NCI-H1105 treated with DMSO at 0.1 percent for 48 hours (cell line): ENCODE measurements at places on chromosomes 2 and 18.

- no peak for DNase-seq
These were observed 144.5 kb downstream of the MEIS1 start for GRCh38 chr2:66579186-66580126.

DNA sequence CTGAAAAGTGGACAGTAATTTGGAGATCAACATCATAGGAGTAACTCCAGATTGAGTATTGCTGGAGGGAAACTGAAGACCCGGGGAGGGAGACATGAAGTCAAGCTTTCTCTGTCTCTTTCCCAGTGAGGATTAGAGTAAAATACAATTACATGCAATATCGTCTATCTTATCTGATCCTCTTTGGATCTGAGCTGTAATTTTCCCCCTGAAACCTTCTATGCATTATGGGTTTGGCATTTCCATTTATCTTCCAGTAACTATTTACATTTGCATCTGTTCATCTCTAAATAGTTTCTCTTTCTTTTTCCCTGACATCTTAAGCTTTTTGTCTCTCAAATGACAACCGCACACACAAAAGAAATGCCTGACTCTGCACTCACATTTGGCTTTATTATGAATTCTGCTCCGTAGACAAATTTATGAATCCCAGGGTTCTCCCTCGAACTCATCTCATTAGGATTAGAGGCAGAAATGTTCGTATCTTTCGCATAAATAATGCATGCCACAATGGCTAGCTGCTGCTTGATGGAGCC is 113.1 kb downstream of the SPP2 start:
- no peak for DNase-seq

GRCh38 chr2:109340381-109340780 is 211.4 kb downstream of the SH3RF3 start:
- DNase-seq, result no peak

DNA sequence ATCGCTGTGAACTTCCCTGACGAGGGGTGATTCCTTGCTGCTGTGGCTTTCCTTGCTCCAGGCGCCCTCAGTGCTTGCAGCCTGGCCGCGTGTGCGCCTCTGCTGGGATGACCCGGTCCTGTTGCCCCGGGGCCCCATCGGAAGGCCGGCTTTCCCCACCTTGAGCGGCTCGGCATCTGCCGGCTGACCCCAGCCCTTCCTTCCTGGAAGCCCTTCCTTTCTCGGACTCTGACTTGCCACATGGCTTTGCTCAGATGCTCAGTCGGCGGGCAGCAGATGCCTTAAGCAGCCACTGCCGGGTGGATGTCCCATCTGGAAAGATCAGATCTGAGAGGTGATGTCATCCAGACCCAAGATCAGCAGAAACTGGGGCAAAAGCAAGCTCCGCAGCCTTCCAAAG is 100.5 kb upstream of the ODC1 start:
- DNase-seq, result no peak

GRCh38 chr2:76009484-76009883 is 298.8 kb upstream of the GCFC2 start:
- DNase-seq, result no peak

DNA sequence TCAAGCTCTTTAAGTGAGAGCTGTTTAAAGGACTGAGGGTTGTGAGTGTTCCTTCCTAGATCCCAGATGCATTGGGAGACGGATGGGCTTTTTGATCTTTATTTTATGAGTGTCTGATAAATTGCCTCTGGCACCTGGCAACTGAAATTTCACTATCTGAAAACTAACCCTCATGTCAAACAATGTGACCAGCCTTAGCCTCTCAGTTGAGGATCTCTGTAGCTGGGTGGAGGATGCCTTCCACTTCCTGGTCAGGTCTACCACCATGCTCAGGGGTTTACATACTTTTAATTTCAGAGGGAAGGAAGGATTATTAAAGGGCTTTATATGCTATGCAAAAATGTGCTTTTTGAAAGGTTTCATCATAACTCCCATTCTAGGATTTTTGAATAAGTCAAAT is 70.5 kb upstream of the NT5C1B start:
- no peak for DNase-seq

DNA sequence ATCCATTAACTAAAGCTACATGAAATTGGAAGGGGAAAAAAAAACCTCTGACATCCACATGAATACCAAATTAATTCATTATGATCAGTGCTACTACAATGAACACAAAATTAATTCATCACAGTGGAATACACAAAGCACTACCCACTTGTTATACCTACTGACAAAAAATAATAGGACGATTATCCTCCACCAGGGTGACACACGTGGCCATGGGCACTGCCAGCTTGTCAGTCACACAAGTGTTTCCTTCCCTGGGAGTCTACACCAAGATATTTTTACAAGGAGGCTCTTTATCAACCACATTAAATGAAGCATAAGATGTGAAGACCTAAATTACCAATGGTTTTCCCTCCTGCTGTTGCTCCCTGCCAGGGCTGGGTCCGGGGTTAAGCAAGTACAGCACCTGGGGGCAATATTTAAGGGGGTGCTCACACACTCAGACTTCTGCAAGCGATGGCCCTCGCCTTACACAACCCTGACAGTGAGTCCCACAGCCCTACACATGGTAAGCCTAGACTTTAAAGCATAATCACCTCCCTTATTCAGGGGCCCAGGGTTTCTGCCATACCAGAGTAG is 90.1 kb downstream of the TCF4 start:
- DNase-seq, result no peak

DNA sequence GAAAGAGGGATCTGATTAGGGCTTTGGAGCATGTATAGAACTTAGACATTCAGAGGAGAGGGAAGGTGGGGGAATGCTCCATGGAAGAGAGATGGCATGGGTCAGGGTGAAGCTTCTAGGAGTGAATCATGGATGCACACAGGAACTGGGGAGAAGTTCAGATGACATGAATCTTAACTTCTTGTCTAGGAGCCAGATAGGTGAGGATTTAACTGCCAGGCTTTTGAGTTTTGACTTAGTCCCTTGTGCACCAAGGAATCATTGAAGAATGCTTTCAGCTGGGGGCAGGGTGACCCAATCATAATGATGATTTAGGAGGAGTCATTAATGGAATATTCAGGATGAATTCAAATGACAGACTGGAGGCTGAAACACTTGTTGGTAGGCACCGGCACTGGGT is 48.7 kb downstream of the ACYP2 start:
- no peak for DNase-seq

- no peak for DNase-seq
These were observed 28.6 kb downstream of the ITM2C start for GRCh38 chr2:230893338-230893737.

- no peak for DNase-seq
These were observed 187.0 kb upstream of the CYRIA start for GRCh38 chr2:16852651-16853050.

- peak; percentile 18 for DNase-seq
These were observed 180.5 kb downstream of the DIS3L2 start for GRCh38 chr2:232142049-232142448.

DNA sequence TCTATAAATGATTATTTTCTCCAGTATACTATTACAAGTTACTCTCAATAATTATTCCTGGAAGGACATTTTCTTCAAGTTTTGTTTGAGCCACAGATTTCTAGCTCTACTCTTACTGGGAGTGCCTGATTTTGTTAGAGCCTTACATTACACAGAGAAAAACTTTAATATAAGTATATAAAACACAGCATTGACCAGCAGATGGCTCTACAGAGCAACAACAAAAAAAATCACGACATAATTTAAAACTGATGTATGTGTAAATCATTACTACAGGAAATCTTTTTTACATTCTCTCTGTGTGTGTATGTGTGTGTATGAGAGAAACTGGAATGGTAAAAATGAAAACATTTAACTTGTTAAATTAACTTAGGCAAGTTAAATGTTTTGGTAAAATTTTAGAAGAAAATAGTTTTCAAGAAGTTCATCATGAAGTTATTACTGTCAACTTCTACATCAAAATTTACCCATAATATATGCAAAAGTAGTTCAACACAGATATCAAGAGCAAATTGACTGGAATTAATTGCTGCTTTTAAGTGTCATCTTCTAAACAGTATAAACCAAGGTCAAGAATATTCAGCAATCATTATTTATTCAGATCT is 103.3 kb downstream of the MDH1 start:
- peak; percentile 47 for DNase-seq

- DNase-seq, result no peak
These were observed 104.6 kb upstream of the TRIB2 start for GRCh38 chr2:12612168-12612567.

DNA sequence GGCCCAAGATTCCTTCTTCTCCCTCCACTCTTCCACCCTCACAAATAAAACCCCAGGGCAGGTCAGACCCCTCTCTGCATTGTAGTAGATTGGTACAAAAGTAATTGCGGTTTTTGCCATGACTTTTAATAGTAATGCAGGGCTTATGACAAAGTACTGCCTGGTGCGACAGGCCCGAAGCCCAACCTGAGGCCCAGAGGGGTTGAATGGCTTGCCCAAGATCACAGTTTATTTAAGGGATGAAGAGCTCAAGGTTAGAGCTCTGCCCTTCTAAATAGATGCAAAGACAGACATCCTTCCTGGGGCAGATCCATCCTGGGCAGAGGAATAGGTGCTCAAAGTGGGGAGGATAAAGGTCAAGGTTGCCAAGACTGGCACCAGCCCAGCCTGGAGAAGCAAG is 899 bp upstream of the PSTPIP2 start:
- DNase-seq, result no peak

- no peak for DNase-seq
These were observed 126.4 kb downstream of the CACNB4 start for GRCh38 chr2:151972241-151973012.

GRCh38 chr2:204365811-204366210 is 179.5 kb upstream of the PARD3B start:
- no peak for DNase-seq

GRCh38 chr2:119158563-119159347 is at the start of gene C1QL2:
C1QL2 (minus strand) TSS chr2:119158751; CDS start chr2:119158269, 482 bp downstream.
- peak; percentile 40 for DNase-seq

- no peak for DNase-seq
These were observed 32.0 kb downstream of the YPEL5 start for GRCh38 chr2:30178618-30179434.

DNA sequence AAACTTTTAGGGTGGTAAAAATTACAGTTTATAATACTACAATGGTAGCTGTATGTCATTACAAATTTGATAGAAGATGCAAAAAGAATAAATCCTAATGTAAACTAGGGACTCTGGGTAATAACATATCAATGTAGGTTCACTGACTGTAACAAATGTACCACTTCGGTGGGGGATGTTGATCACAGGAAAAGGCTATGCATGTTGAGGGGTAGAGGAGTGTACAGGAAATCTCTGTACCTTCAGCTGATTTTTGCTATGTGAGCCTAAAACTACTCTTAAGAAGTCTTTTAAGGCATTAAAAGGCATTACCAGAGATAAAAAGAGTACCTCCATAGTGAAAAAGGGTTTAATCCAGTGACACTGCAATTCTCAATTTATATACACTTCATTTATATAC is 25.0 kb downstream of the TRIP12 start:
- DNase-seq, result no peak

GRCh38 chr2:200397785-200398184 is 91.3 kb downstream of the SPATS2L start:
- DNase-seq, result no peak

- no peak for DNase-seq
These were observed 43.2 kb downstream of the SP100 start for GRCh38 chr2:230459216-230459615.

DNA sequence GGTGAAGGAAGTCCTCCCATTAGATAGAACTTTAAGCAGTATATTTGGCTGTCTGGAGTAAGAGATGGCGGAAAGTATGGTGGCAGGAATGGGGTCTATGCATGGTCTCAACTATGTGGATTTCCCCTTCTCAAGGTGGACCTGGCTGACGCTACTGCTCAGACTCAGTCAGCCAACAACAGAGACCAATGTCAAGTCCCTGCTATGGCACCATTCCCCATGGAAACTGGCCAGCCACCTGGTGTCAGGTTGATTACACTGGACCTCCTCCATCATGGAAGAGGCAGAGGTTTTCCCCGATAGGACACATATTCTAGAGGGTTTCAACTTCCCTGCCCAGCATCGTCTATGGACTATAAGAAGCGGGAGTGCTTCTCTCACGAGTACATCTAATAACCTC is 8.6 kb upstream of the FAHD2A start:
- DNase-seq, result no peak

DNA sequence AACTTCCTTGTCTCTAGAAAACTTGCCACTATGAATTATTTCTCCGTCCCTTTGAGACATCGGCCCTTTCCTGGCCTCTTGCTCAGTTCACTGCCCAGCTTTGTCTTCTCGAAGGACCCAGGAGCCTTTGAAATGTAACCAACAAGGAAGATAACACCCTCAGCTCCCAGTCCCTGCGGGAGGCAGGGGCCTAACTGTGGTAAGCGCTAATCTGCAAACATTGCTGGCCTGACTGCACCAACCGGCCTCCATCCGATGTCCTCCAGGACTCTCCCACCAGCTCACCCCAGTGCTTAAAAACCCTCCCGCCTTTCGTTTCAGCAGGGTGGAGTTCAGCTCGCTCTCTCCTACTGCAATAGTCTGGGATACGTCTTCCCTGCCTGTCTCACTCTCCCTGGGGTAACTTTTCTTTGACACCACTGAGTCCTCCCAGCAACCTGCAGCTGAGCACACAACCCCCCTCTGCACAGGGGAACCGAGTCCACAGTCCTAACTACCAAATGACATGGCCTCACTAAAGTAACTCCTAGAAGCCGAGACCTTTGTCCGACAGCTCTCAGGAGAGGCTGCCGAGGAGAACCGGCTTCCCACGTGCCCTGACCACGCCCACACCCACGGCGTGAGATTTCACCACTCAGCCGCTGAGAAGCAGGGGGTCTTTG is 76.1 kb downstream of the MBP start:
- no peak for DNase-seq

GRCh38 chr18:61096226-61096625 is 237.0 kb upstream of the CDH20 start:
- no peak for DNase-seq

DNA sequence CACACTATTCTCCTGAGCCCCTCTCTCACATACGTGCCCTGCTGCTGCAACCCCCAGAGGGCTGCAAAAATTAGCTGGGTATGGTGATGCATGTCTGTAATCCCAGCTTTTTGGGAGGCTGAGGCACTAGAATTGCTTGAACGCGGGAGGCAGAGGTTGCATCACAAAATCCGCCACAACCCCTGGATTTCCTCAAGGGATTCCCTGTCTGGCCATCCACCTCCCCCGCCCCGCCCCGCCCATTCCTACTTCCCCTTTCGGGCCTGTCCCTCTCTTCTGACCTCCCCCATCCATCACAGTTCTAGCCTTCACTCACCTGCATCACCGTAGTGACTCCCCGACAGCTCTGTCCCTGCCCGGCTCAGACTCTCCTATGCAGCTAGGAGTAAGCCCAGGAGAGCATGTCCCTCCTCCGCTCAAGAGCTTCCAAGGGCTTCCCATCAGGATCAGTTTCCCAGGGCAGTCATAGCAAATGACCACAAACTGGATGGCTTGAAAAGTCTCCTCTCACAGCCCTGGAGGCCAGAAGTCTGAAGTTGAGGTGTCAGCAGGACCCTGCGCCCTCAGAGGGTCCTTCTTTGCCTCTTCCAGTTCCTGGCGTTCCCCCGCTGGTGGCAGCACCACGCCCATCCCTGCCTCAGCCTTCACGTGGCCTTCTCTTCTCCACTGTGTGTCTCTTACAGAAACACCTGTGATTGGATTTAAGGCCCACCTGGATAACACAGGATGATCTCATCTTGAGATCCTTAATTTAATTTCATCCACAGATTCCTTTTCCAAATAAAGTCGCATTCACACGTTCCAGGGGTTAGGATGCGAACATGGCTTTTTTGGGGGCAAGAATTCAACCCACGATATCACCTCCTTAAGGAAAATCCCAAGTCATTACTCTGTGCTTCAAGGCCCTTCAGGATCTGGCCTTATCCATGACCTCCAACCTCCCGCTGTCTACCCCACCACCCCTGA is 58.5 kb downstream of the HS1BP3 start:
- no peak for DNase-seq
